Testis (tissue), 5 donors: ENCODE measurements at places on chromosomes 7 and 10. TPM values are rescaled to one million over a fixed set of nuclear protein-coding genes. Genes with fewer than 3 reads are reported as not detected.

Gene KIFBP
- total RNA-seq, result 48.3 TPM

Gene ECHDC3
- total RNA-seq, result 61.7 TPM

Gene CTAGE8
- total RNA-seq, result 13.7 TPM

Gene GIMAP2
- total RNA-seq, result 1.9 TPM

Gene PLEKHS1
- 1.1 TPM for total RNA-seq

Gene MAD1L1
- total RNA-seq, result 149 TPM

Gene SEMA3A
- 3.9 TPM for total RNA-seq

DNA sequence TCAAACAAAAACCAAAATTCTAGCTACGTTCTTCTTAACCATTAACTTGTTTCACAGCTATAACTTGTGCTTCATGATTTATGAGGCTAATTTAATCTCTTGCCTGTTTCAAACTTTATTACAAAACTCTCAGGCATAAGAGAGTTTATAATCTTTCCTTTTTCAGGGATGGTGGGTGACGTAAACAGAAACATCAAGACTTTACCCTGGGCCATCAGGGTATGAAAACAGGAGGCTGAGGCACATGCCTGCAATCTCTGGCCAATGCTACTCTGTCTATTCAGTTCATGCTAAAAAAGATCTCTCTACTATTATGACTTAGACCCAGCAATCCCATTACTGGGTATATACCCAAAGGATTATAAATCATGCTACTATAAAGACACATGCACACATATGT, 55.9 kb upstream of the VWC2 start:
- DNase-seq, result no peak

DNA sequence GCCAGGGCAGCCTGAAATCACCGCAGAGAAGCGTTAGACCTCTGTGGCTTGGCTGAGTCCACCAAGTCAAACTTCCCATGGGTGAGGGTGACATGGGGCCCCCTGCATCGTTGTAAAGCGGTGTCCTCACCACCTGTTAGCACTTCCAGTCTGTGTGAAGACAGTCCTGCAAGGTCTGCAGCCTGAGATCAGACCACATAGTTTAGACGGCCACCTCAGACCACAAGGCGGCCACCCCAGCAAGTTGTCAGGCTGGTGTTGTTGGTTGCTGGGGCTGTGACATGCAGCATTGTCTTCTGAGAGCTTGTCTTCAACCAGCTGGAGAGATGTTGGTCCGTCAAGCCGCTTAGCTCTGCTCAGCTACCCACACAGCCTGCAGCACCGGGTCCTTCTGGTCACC, 44.1 kb upstream of the TARP start:
- DNase-seq, result no peak

DNA sequence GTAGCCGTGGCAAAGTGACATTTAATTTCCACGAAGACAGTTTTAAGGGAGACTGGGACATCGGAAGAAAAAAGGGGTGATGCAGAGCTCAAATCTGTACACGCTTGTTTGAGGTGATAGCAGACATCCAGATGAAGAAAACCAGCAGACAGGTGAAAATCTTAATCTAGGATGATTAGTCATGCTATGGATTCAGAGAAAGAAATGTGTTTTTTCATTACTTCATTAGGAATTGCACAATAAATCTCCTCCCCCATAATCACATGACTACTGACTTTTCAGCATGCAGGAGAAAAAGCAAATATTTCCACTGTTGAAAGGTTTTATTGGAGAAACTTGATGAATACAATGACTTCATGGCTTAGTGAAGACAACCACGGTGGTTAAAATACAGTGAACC, 2.5 kb downstream of the NUDT5 start:
- DNase-seq, result no peak

GRCh38 chr10:13871776-13872175, 285.0 kb downstream of the PRPF18 start:
- no peak for DNase-seq

- no peak for DNase-seq
Observed at GRCh38 chr7:44776211-44776610, 20.3 kb upstream of the PPIA start.

DNA sequence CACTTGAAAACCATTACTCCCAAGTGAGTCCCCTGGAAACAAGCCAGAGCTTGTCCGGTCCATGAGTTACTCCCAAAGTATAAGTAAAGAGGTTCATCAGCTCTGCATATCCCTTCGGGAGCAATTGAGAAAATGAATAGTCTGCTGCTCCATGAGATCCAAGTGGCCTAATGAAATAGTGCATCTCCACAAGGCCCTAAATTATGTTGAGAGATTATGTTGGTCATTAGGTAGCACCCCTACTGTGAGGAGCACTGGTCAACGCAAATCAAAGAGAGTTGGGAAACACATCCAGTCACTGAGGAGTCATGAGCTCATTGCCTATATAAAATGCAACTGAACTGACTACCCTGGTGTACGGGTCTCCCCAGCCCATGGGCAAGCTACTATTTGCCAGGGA, 205.5 kb upstream of the AOAH start:
- no peak for DNase-seq

- no peak for DNase-seq
Observed at GRCh38 chr10:114507449-114507848, 103.1 kb upstream of the AFAP1L2 start.

- DNase-seq, result no peak
Observed at GRCh38 chr7:40977533-40977932, 725.4 kb downstream of the INHBA start.

- DNase-seq, result no peak
Observed at GRCh38 chr7:82975811-82976468, 186.7 kb downstream of the PCLO start.

DNA sequence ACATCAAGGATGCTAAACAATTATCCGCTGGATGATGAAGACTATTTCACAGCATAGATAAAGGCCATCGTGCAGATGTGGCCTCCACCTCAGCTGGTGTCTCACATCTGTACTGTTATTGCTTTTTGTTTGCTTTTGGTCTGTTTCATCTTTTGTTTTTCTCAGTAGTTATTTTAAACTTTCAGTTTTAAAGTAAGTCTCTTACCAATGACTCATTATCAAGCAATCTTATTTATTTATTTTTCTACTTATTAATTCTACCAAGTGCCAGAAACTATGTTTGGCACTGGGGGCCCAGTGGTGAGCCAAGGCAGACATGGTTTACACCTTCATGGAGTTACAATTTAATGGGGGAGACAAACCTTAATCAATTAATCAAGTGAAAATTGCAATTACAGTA, 250.9 kb upstream of the TMEM72 start:
- DNase-seq, result no peak

DNA sequence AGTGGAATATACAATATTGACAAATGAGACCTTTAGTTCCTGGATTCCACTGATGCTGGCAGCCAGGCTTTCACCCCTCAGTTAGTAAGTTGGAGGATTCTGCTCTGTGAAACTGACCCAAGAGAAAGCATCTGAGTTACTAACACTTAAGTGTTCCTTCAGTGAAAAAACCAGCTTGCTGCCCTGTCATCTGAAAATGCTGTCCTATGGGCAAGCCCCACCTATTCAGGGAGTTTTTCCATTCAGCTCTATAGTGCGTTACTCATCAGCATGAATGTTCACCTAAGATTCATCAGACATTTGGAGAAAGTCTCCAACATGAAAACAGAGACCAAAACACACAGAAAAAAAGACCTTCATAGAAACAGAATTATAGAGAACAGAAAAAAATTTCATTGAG, 37.9 kb downstream of the PRPF18 start:
- no peak for DNase-seq

- DNase-seq, result no peak
Observed at GRCh38 chr10:72306215-72306760, 32.6 kb downstream of the DDIT4 start.

GRCh38 chr10:17278607-17279240, 50.7 kb downstream of the VIM start:
- no peak for DNase-seq
